ENCODE measurements at places on chromosomes 4 and X. TPM values are rescaled to one million over a fixed set of nuclear protein-coding genes. Genes with fewer than 3 reads are reported as not detected.

DNA sequence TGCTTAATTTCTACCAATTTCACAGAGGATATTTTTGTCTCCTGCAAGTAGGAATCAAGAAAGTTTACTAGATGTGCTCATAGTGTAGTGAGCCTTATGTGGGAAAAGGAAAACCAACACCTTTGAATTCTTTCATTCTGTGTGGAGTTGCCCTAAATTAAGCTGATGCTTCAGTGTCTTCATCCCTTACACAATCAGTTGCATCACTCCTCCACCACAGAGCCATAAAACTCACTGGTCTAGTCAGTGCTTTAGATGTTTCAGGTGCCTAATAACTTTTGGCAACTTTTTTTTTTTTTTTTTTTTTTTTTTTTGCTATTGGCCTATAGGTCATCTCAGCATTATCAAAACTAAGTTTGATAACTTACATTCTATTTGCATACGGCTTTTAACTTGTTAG lies 41.5 kb downstream of the HHIP start:
- no peak overlapping the region for H3K4me3 ChIP-seq
- H3K4me1 ChIP-seq, result no peaks in the 10 kb centered on the region
- no peaks in the 10 kb centered on the region for H3K27me3 ChIP-seq
- DNase-seq, result no peak

- H3K4me3 ChIP-seq, result no peak overlapping the region
- peaks cover 3% of the 10 kb centered on the region for H3K4me1 ChIP-seq
- no peaks in the 10 kb centered on the region for H3K36me3 ChIP-seq
These were observed 228.5 kb upstream of the CASK start for GRCh38 chrX:42151808-42152207.

- H3K27me3 ChIP-seq, result no peaks in the 10 kb centered on the region
- no peak overlapping the region for H3K4me3 ChIP-seq
- DNase-seq, result no peak
- peaks cover 20% of the 10 kb centered on the region for H3K4me1 ChIP-seq
- peak overlapping the region; percentile 51 for H3K27ac ChIP-seq
- H3K36me3 ChIP-seq, result no peaks in the 10 kb centered on the region
These were observed 1.3 kb upstream of the ATP6AP1 start for GRCh38 chrX:154426916-154427770.

DNA sequence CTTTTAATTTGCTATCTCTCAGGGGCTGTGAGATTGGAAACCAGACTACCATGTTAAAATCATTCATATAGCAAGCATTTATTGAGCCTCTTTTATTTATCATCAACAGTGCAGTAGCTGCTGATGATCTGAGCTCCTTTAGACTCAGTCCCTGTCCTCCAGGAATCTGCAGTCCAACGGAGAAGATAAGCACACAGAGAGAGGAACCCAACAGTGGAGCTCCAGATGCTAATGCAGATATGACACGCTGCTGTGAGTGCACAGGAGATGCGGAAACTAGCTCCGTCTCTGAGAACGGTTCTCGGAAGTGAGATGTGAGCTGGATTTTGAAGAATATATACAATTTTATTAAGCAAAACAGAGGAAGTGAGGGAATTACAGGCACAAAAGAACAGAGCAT lies 35.4 kb downstream of the DCHS2 start:
- H3K4me1 ChIP-seq, result no peaks in the 10 kb centered on the region
- H3K27me3 ChIP-seq, result peaks cover 32% of the 10 kb centered on the region
- no peak for DNase-seq
- no peak overlapping the region for H3K4me3 ChIP-seq
- H3K27ac ChIP-seq, result no peak overlapping the region

DNA sequence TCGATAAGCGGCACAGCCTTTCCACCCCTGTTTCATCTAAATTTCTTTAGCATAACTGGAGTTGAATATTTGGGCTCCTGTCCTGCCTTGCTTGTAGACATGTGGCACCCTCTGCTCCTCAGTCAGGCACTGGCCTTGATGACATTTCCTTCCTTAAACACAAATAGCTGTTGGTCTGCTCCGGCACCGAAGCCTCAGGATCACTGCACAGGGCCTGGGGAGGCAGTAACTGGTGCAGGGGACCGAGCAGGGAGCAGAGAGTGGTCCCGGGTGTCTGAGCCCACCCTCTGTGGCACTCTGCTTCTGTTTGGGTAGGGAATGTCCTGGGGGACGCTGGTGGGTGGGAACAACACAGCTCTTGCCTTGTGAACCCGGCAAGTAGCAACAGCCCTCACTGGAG lies 13.6 kb downstream of the RGS12 start:
- no peak overlapping the region for H3K4me3 ChIP-seq
- no peaks in the 10 kb centered on the region for H3K36me3 ChIP-seq
- no peak for DNase-seq
- H3K4me1 ChIP-seq, result peaks cover 31% of the 10 kb centered on the region
- H3K27ac ChIP-seq, result no peak overlapping the region

DNA sequence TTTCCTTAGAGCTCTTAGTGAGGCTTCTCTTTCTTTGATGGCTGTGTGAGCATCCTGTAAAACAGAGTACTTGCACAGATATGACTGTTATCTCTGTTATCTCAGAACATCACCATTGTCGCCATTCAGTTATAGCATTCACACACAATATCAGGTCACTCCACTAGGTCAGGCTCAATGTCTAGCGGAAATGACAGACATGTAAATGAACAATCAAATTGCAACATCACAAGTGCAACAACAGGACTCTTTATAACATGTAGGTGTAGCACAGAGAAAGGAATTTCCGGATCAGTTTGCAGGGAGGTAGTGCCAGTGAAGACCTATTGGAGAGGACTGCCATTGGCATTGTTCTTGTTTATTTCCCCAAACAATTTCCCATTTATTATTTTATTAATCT lies 43.2 kb upstream of the IGSF1 start:
- DNase-seq, result no peak
- H3K36me3 ChIP-seq, result no peaks in the 10 kb centered on the region
- H3K4me3 ChIP-seq, result no peak overlapping the region
- H3K4me1 ChIP-seq, result no peaks in the 10 kb centered on the region
- H3K27me3 ChIP-seq, result no peaks in the 10 kb centered on the region

The SHOX gene
- total RNA-seq, result not detected

- DNase-seq, result no peak
- no peaks in the 10 kb centered on the region for H3K4me1 ChIP-seq
- H3K27me3 ChIP-seq, result no peaks in the 10 kb centered on the region
- H3K36me3 ChIP-seq, result no peaks in the 10 kb centered on the region
- no peak overlapping the region for H3K4me3 ChIP-seq
- no peak overlapping the region for H3K27ac ChIP-seq
These were observed 45.3 kb upstream of the KCTD8 start for GRCh38 chr4:44493924-44494323.

DNA sequence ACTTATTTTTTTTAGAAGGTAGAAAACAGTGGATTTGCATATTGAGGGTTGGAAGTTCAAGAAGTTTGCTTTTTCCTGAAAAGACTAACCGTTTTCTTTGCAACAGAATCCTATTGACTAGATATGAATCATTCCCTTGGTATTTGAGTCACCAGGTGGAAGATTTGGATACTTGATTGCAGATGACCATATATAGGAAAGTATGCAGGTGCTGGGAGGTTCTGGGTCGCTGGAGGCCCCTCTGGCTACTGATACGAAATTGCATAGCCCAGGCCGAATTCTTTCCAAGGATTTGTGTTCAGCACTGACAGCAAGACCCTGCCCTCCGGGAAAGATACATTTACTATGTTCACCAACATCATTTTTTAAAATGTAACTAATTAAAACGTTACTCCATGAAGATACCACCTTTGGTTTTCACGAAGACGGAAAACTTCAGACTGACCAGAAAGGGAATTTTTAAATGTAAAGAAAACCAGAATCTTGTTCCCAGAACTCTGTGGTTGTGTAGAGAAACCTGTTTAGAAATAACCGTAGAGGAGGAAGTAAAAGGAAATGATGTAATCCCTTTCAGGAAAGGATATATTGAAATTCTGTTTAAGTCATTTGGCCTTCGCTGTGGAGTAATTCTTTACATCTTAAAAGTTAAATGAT lies 946 bp downstream of the ANXA3 start:
- H3K27me3 ChIP-seq, result peaks cover 57% of the 10 kb centered on the region
- H3K4me1 ChIP-seq, result peaks cover 4% of the 10 kb centered on the region
- no peak for DNase-seq
- no peak overlapping the region for H3K27ac ChIP-seq

- DNase-seq, result no peak
- H3K27me3 ChIP-seq, result peaks cover 57% of the 10 kb centered on the region
These were observed 212.7 kb downstream of the CENPC start for GRCh38 chr4:67332627-67333026.

DNA sequence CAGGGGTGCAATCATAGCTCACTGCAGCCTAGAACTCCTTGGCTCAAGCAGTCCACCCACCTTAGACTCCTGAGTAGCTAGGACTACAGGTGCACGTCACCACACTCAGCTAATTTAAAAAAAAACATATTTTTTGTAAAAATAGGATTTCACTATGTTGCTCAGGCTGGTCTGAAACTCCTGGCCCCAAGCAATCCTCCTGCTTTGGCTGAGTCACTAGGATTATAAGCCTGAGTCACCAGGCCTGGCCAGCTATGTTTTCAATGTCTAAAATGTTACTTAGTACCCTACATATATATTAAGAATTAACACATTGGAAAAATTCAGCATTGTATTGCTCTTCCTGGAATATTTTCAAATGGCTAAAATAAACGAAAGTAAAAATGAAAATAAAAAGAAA lies 37.5 kb downstream of the PNPLA4 start:
- no peak overlapping the region for H3K27ac ChIP-seq
- H3K4me1 ChIP-seq, result no peaks in the 10 kb centered on the region
- H3K4me3 ChIP-seq, result no peak overlapping the region
- H3K27me3 ChIP-seq, result no peaks in the 10 kb centered on the region

The FMR1NB gene
- not detected for total RNA-seq

The CYTL1 gene
- total RNA-seq, result not detected

- H3K27me3 ChIP-seq, result no peaks in the 10 kb centered on the region
- H3K27ac ChIP-seq, result no peak overlapping the region
- H3K4me1 ChIP-seq, result no peaks in the 10 kb centered on the region
- DNase-seq, result no peak
These were observed 35.3 kb upstream of the TENM3 start for GRCh38 chr4:182207830-182208396.

The C4orf51 gene
- not detected for total RNA-seq

DNA sequence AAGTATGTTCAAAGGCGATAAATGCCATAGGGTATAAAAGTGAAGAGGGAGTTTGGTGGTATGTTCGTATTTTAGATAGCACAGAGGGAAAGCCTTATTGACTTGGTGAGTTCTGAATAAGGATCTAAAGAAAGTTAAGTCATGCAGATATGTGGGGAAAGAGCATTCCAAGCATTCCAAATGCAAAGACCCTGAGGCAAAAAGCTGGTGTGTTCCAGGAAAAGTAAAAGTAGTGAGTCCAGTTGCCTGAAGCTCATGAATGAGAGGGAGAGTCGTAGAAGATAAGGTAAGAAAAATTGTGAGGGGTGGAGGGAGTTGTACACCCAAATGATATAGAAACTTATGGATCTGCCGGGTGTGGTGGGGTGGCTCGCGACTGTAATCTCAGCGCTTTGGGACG lies 426.7 kb downstream of the RPA4 start:
- H3K4me1 ChIP-seq, result no peaks in the 10 kb centered on the region
- no peaks in the 10 kb centered on the region for H3K36me3 ChIP-seq
- no peak for DNase-seq
